ENCODE measurements at places on chromosomes 7 and 10.

DNA sequence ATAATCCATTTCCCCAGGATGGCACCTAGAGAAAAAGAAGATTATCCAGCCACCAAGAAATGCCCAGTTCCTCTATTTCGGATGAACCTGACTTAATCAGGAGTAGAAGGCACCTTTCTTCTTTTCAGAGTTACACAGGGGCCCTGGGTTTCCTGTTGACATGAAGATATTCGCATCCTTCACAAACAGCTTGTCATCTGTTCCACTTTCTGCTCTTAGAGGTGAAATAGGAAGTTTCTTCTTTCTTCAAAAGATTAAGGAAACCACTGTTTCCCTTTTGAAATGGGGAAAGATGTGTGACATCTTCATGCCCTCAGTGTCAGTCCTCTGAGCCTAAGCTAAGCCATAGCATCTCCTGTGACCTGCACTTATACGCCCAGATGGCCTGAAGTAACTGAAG, 39.1 kb upstream of the RAB18 start:
- no peak for DNase-seq

- DNase-seq: no peak
These were observed 37.0 kb downstream of the PFKP start for GRCh38 chr10:3104251-3104918.

DNA sequence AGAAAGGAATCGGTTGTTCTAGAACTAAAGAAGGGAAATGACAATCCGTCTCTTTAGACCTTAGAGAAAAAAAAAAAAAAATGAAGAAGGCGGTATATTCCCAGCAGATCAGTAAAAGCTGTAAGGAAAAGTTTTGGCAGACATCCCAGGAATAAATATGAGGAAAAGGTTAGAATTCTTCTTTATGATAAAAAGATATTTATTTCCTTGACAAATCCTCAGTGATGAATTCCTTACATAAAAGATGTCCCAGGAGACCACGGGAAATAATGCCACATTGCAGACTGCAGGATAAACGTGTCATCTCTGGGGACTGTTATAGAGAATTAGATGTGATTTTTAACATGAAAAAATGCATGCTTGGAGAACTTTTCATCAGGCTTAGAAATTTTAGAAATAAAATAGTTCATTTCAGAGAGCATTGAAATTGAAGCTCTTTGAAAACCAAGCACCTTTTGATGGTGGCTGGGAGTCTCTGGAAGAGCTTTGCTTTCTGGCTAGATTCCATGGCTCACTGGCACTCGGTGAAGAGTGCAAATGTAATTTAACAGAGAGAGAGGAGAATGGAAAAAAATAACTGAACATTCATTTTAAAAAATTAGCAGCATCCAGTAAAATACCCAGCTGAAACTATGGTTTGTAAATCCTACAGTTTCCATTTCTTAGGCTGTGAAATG, 98.2 kb downstream of the PRPF18 start:
- no peak for DNase-seq

- DNase-seq: no peak
These were observed 310.6 kb upstream of the MGMT start for GRCh38 chr10:129156406-129156805.

GRCh38 chr10:78754269-78755062, 314.3 kb upstream of the ZMIZ1 start:
- no peak for DNase-seq

- DNase-seq: no peak
These were observed 655.6 kb downstream of the LRMDA start for GRCh38 chr10:76086761-76087639.

DNA sequence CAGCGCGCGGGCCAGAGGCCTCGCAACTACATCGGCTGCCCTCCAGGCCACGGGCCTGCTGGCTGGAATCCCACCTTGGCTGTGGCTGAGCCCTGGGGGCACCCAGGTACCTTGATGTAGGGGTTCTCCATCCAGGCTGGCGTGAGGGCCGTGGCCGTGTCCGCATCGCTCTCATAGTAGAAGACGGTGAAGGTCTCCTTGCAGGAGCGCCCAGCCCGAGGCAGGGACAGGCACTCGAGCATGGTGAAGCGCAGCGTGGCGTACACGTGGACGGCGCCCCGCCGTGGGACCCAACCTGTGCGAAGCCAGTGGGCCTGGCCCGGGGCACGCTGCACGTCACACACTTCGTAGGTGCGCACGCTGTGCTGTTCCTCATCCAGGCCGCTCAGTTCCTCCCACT, 3.8 kb downstream of the EPHB4 start:
- DNase-seq: no peak

GRCh38 chr10:129861776-129862531, 102.1 kb downstream of the EBF3 start:
- DNase-seq: no peak

- no peak for DNase-seq
These were observed 116.4 kb downstream of the ITGB8 start for GRCh38 chr7:20447021-20447650.

DNA sequence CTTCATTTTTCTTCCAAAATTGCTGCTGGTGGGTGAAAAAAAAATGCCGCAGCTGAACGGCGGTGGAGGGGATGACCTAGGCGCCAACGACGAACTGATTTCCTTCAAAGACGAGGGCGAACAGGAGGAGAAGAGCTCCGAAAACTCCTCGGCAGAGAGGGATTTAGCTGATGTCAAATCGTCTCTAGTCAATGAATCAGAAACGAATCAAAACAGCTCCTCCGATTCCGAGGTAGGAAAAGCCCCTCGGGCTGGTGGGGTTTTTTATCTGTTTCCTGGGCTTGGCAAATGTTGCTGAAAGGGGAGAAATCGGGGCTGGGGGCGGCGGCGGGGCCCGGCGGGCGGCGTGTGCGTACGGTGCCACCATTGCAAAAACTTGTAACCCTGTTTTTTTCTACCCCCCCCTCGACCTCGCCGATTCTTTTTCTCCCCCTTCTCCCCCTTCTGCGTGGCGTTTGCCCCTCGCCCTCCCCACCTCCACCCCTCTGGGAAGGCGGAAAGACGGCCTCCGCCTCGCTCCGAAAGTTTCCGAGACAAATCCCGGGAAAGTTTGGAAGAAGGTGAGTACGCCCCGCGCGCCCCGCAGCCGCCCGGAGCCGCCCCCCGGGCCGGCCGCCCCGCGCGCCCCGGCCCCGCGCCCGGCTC, 789 bp downstream of the TCF7L2 start:
- DNase-seq: no peak

GRCh38 chr7:35004531-35005095, 32.7 kb downstream of the DPY19L1 start:
- DNase-seq: no peak

DNA sequence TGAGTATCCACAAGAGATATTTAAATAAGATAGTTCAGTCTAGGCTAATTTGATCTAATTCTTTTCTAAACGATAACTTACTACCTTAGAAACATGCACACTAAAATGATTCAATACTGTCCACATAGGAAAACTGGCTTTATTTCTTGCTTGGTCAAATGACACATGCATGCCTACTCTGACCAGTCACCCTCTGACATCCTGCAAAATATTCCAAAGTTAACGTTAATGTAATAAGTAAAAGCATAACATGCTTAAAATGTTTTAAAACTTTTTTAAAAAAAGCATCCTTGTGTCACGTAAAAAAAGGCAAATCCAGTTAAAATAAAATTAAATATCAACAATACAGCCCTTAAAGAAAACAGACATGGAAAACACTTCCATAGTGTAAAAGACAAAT, 70.2 kb downstream of the UBE2H start:
- DNase-seq: no peak

DNA sequence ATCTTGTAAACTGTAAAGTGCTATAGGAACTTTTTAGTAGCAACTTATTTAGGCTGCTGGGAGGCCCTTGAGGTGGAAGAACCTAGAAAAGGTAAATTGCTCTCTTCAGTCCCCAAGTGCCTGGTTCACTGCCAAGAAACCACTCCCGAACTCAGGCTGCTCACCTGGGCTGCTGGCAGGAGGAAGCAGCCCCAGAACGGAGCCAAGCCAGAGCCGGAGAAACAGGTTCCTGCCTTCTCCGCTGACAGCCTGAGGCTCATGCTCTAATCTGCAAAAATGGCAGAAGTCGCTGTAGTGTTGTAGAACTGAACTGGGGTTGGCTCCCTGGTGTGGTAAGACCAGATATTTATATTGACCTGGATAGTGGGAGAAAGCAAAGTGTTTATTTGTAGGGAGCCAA, 136.0 kb downstream of the CUL2 start:
- no peak for DNase-seq
